ENCODE measurements at places on chromosomes 13 and 19.

GRCh38 chr19:38425810-38426466 lies at the start of gene RASGRP4:
TSS of gene RASGRP4 (minus strand) at chr19:38426219. CDS start at chr19:38426091, 128 bp downstream.
- no peak for DNase-seq

DNA sequence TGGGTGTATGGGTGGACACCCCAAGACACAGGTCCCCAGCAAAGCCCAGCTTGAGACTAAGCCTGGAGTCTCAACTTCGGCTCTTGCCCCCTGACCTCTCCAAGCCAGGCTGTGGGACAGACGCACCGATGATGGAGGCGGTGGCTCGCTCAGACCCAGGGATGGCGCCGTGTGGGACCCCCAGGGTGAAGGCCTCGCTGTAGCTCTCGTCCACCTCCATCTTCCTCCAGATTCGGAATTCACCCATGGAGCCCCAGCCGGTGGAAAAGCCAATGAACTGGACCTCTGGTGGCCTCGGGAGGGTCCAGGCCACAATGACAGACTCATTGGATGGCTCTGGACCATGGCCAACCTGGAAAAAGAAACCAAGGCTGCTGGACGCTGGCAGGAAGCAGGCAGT lies 39.1 kb downstream of the F2RL3 start:
- DNase-seq: no peak

- no peak for DNase-seq
Measured at GRCh38 chr13:48798180-48798579, 144.5 kb downstream of the CYSLTR2 start.

GRCh38 chr19:55669418-55670279 lies 5.4 kb upstream of the EPN1 start:
- no peak for DNase-seq

- no peak for DNase-seq
Measured at GRCh38 chr13:42753697-42754096, 27.7 kb upstream of the FAM216B start.

GRCh38 chr19:50378169-50378862 lies 2.1 kb downstream of the NR1H2 start:
- no peak for DNase-seq

DNA sequence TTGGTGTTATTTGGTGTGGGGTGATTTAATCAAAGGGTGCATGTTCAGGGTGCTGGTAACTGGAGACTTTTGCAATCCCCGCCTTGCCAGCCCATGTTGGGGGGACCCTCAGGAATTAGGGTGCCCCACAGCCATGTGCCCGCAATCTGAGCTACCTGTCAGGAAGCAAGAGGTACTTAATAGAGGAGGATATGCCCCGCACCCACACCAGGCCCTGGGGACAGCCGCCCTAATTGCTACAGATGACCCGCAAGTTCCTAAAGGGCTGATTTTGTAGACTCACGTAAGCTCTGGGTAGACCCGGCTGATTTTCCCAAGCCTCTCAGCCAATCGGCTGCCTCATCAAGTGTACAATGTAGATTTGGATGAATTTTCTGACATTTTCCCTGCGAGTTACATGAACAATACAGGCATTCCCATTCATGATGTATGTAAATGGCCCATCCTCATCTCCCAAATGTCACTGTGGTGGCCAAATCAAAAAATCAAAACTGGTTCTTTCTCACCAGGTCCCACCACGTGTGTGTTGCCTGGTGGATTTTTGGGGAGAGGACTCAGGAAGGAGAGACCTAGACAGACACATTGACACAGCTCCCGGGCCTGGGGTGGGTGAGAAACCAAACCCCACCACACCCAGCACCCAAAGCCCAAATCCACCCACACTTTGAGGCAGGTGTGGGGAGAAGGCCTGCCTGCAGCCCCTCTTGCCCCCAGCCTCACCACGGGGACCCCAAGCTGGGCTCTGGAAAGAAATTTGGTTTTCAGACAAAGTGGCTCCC lies 119.2 kb upstream of the SPACA7 start:
- no peak for DNase-seq

DNA sequence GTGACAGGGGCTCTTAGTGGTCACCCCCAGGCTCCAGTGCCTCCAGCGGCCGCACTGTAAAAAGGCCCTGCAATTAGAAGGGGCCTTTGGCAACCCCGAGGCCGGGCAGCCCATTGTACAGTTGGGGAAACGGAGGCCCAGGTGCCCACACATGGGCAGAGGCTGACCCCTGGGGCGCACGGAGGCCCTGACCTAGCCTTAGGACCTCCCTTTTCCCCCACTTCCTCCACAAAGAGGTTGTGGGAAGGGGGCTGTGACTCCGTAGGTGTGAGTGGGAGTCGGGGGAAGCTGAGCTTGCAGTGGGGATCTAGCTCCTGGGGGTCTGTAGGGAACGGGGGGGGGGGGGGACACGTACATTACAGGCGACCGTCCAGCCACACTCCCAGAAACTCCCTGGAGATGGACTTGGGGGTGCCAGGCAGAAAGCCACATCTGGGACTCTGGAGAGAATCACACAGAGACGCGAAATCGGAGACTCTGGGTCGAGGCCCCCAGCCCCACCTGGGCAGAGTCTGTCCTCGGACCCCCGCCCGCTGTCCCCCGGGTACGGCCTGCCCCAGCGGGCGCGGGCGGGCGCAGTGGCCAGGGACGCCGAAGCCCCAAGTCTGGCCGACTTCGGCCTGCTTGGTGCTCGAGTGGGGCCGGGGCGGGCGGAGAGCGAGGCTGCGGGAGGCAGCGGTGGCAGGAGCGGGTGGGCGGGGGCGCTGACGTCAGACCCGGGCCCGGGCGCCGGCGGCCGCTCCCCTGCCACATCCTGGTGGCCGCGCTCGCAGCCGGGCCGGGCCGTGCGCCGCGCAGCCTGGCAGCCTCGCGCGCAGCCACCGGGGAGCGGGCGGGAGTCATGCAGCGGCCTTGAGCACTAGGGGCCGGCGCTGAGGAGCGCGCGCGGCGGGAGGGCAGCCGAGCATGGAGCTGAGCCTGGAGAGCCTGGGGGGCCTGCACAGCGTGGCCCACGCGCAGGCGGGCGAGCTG lies at the start of gene ONECUT3:
Gene ONECUT3 (plus strand): TSS at position 750 of the 972 bp plus-strand sequence. CDS start 157 bp downstream, at position 907.
- DNase-seq: no peak

DNA sequence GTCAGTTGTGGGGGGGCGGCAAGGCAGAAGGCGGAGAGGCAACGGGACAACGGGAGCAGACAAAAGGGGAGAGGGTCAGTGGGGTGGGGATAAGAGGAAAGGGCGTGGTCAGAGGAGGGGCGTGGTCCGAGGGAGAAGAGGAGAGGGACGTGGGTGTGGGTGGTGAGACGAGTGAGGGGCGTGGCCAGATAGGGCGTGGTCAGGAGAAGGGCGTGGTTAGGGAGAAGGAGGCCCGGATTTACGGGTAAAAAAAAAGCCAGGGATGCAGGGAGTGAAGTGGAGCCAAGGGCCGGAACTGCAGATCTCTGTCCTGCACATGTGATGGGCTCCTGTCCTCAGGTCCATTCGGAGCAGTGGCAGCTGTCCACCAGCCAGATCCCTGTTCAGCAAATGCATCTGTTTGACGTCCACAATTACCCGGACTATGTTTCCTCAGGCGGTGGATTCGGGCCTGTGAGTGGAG lies 21.5 kb downstream of the CPT1C start:
- no peak for DNase-seq

DNA sequence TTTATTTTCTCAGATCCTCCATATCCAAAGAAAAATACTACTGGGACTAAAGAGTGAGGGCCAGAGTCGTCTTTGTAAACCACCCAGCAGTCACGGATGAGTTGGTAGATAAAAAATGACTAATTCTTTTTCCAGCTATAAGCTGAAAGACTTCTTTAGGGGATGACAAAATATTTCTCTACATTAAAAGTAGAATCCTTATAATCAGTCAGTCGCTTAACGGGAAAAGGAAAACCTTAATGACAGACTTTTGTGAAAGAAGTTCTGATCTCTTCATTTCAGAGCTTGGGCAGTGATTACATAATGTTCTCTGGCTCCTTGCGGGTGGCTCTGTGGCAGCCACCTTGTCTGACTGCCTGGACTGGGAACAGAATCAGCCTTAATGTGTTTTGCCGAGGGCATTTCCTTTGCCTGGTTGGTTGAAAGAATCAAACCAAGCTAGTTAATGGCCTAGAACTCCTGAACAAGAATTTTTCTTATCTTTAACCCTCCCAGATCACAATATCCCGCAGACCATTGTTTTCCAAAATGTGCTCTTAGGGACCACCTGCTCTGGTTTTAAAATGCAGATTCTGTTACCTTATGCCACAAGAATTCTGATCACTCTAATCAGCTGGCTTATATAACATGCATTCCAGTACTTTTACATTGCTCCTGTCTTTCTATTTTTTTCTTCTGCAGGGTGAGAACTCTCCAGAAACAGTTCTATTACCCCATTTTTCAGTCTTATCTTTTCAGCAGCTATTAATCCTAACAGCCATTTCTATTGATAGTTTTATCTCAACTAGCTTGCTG lies 2.5 kb downstream of the ITM2B start:
- no peak for DNase-seq

DNA sequence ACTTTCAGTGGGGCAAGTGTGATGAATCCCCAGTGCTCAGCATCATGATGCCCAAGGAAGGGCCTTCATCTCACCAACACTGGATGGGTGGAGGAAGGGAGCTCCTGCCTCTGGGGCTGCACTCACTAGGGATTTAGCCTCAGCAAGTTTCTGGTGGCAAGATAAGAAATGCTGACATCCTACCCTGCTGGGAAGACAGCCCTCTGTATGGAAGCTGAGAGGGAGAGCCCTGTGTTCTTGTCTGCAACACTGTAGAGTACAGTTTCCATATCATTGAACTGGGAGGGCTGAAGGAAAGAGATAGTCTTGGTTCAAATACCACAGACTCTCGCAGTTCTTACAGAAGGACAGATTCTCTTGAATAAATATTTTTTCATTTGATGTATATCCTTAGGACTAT lies 7.3 kb upstream of the ZNF460 start:
- DNase-seq: no peak

DNA sequence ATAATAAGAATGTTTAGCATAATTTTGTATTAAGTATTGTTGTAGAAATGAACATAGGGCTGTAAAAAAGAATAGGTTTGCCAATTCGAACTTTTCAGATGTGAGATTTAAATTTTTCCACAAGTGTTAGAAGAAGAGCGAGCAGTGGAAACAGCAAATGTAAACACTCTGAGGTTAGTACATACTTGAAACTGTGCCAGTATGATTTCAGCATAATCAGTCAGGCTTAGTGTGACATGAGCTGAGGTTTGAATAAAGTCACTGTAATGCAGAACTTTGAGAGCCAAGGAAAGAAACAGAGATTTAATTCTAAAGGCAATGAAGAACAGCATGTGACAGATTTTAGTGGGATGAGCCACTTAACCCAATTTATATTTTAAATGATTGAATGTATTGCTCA lies 2166.4 kb downstream of the PCDH9 start:
- DNase-seq: no peak

GRCh38 chr19:45659096-45659729 lies 8.8 kb upstream of the GIPR start:
- no peak for DNase-seq
